ENCODE measurements at places on chromosomes 4 and X.

- no peak for DNase-seq
- no peaks in the 10 kb centered on the region for H3K27me3 ChIP-seq
- no peaks in the 10 kb centered on the region for H3K36me3 ChIP-seq
- no peak overlapping the region for H3K27ac ChIP-seq
Observed at GRCh38 chr4:139767168-139767567, 101.5 kb downstream of the MGST2 start.

GRCh38 chr4:86159216-86159615, 200.6 kb downstream of the MAPK10 start:
- H3K27me3 ChIP-seq: no peaks in the 10 kb centered on the region
- DNase-seq: no peak
- H3K27ac ChIP-seq: no peak overlapping the region
- no peaks in the 10 kb centered on the region for H3K4me1 ChIP-seq

- no peaks in the 10 kb centered on the region for H3K36me3 ChIP-seq
- no peaks in the 10 kb centered on the region for H3K4me1 ChIP-seq
- no peak overlapping the region for H3K27ac ChIP-seq
- no peak for DNase-seq
- H3K4me3 ChIP-seq: no peak overlapping the region
Observed at GRCh38 chr4:80611678-80611979, 276.1 kb downstream of the CFAP299 start.

- no peak overlapping the region for H3K4me3 ChIP-seq
- no peaks in the 10 kb centered on the region for H3K36me3 ChIP-seq
- no peak for DNase-seq
- H3K4me1 ChIP-seq: no peaks in the 10 kb centered on the region
Observed at GRCh38 chr4:34790131-34790530, 1454.2 kb downstream of the ARAP2 start.

DNA sequence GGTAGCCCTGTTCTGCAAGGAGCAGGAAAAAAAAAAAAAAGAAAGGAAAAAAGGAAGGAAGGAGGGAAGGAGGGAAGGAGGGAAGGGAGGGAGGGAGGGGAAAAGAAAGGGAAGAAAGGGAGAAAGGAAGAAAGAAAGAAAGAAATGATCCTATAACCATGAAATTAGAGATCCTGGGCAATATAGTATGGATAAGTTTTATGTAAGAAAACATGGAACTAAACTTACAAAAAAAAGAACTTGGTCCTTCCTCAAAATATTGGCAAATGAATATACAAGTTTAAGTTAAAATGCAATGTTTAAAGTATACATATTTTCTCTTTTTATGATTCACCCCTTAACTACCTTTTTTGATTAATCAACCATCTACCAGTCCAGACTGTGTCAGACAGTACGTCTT, 18.9 kb downstream of the BBS7 start:
- peaks cover 52% of the 10 kb centered on the region for H3K36me3 ChIP-seq
- H3K4me3 ChIP-seq: no peak overlapping the region
- H3K27me3 ChIP-seq: no peaks in the 10 kb centered on the region
- H3K4me1 ChIP-seq: no peaks in the 10 kb centered on the region
- H3K27ac ChIP-seq: no peak overlapping the region

GRCh38 chrX:13076176-13076961, 31.9 kb upstream of the FAM9C start:
- H3K36me3 ChIP-seq: no peaks in the 10 kb centered on the region
- no peak overlapping the region for H3K4me3 ChIP-seq
- H3K27ac ChIP-seq: no peak overlapping the region
- DNase-seq: no peak
- no peaks in the 10 kb centered on the region for H3K27me3 ChIP-seq

- peaks cover 87% of the 10 kb centered on the region for H3K36me3 ChIP-seq
- DNase-seq: no peak
- H3K27me3 ChIP-seq: no peaks in the 10 kb centered on the region
- H3K4me3 ChIP-seq: no peak overlapping the region
- no peak overlapping the region for H3K27ac ChIP-seq
Observed at GRCh38 chr4:57037982-57038604, 59.4 kb downstream of the POLR2B start.

Data from RWPE2 (cell line).